ENCODE measurements at places on chromosomes 1 and 21.

- DNase-seq: no peak
These were observed 11.1 kb downstream of the RXFP4 start for GRCh38 chr1:155952505-155952890.

DNA sequence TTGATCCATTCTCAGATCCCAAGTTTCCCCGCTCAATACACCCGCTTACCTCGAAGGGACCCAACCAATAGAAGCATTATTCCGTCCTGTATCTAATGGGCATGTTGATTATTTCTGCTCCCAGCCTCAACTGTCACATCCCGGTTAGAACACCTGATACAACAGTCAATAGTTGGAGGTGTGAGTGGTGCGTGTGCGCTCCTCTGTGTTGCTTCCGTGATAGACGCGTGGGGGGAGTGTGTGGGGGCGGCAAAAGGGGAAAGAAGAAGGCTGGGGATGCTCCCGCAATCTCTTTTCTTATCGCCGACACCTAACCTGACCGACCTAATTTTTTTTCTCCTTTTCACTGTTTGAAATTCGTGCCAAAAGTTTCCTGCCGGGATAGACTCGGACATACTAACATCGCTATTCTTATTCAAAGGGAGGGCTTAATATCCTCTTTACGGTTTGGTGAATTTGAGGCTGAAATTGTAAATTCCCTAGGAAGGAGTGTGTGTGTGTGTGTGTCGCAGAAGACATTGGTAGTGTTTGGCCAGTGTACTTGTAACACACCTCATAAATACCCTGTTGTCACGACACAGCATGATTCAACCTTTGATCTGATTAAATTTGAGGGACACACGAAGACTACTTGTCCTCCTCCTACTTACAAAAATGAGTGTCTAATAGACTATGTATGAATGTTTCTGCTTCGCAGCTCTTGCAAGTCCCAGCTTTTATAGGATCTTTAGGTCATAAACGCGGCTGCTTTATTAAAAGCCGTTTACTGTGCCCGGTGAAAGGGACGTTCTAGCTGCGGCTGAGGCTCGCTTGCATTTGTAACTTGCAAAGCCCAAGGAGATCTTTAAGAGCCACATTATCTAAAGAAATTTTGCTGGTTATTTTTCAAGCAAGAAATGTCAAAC, 1.5 kb upstream of the PROX1 start:
- no peak for DNase-seq

DNA sequence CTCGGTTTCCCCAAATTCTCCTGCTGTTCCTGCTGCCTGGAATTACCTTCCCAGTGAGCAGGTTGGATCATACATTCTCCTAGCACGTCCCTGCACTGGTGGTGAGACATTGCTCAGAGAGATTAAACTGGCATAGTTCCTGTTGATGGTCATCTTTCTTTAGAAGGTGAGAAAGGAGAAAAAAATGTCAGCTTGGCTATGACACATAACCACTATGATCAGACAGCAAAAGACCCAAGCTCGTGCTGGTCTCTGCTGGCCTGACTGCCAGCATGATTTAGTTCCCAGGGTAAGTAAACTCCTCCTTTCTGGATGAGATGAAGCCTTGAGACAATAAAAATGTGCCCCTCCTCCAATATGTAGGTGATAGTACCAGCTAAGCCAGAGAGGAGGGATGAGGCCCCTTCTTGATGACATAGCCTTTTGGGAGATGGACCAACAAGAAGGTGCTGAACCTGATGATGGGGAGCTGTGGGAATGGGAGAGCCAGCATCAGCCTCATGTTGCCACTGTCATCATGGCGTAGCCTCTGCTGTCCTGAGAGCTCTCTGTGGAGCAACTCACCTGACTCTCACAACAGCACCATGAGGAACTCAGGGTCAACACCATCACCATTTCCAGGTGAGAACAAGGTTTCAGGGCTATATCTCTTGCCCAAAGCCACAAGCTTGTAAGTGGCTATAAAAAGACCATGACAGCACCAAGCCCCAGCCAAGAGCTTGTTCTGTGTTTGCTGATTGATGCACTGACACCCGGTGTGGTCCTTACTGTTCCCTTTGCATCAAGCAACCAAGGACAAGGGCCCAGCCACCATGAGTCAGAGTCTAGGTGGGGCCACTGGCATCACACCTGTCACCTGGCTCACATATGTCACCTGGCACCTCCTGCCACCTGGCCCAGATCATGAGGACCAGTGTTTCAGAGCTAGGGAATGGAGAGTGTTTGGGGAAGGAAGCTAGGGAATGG, 200.0 kb downstream of the MATN1 start:
- DNase-seq: no peak

GRCh38 chr1:176752505-176752904, 289.5 kb downstream of the PAPPA2 start:
- DNase-seq: no peak

GRCh38 chr1:163172596-163172995, 30.1 kb downstream of the RGS5 start:
- no peak for DNase-seq

GRCh38 chr1:186079084-186079684, 295.9 kb downstream of the TPR start:
- no peak for DNase-seq

- no peak for DNase-seq
These were observed 4.0 kb downstream of the GLMP start for GRCh38 chr1:156291226-156292061.

- no peak for DNase-seq
These were observed 66.4 kb downstream of the DMRTB1 start for GRCh38 chr1:53525595-53525994.

DNA sequence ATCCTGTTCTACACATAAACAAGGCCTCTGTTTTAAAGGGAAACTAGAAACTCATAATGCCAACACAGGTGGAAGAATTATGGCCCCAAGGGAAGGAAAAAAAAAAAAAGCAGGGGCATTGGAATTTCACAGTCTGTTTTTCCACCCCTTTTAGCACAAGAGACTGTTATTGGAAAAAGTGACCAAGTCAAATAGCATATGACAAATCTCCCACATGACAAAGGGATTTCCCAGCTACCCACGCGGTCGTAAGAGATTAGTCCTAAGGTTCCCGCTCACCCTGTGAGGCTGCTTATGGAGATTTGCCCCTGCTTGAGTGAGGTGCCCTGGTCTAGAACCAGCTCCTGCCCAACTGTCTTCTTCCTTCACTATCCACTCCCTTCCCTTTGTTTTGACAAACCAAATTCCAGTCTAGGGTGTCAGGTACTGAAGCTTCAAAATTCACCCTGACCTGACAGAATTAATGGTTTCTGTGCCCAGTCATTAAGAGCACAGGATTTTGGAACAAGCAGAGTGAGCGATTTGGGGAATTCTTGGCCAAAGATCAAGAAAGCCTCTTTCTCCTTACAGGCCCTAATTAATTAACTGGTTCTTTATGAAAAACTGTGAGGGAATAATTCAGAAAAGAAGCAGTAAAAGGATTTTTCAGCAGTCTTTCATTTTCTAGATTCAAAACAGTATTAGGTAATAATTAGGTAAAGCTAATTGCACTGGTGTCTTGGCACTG, 107.3 kb downstream of the NMNAT2 start:
- no peak for DNase-seq

DNA sequence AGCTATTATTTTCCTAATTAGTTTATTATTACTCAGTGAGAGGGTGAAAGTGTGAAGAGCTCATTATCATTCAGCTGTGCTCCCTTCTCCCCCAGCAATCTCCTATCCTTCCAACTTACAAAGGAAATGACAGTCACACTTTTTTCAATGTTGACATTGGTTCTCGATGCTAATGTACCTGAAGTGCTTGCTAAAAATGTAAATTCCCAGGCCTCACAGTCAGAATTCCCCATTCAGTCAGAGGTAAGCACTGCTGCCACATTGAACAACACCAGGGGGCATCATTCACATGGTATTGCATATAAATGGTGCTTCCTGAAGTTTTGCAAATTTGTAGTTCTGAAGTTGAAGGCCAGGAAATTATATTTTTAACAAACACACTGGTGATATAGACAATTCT, 132.7 kb upstream of the FOXD3 start:
- no peak for DNase-seq

- DNase-seq: no peak
These were observed 32.3 kb downstream of the TMEM63A start for GRCh38 chr1:225849925-225850324.

DNA sequence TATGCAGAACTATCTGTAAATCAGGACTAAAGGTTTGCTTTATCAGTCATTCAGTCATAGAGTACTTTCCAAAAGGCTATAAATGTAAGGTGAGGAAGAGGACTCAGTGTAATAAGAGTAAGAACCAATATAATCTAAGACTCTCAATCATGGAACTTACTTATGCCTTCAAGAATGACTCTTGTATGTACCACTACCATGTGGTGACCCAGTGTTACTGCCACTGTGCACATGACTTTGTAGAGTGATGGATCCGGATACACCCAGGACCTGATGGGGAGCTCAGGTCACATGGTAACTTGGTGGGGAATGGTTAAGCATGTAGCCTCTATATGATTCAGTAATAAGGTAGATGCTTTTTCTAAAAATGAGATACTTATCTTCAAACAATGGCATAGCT, 2099.8 kb downstream of the MRPL39 start:
- DNase-seq: no peak

- no peak for DNase-seq
These were observed 7.9 kb upstream of the FUBP1 start for GRCh38 chr1:77986810-77987209.

DNA sequence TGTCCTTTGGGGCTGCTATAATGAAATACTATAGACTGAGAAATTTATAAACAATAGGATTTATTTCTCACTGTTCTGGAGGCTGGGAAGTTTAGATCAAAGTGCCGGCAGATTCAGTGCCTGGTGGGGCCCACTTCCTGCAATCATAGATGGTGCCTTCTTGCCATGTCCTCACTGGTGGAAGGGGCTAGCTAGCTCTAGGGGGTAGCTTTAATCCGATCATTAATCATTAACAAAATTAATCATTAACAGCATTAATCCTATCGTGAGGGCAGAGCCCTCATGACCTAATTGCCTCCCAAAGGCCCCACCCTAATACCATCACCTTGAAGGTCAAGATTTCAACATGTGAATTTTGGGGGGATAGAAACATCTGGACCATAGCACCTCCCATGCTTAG, 124.3 kb downstream of the TRABD2B start:
- DNase-seq: no peak

GRCh38 chr1:75796376-75797272, at the start of gene MSH4:
MSH4 (plus strand) TSS chr1:75796882; CDS start chr1:75796986, 104 bp downstream.
- no peak for DNase-seq

GRCh38 chr1:157969697-157970485, 23.6 kb upstream of the KIRREL1 start:
- DNase-seq: no peak

DNA sequence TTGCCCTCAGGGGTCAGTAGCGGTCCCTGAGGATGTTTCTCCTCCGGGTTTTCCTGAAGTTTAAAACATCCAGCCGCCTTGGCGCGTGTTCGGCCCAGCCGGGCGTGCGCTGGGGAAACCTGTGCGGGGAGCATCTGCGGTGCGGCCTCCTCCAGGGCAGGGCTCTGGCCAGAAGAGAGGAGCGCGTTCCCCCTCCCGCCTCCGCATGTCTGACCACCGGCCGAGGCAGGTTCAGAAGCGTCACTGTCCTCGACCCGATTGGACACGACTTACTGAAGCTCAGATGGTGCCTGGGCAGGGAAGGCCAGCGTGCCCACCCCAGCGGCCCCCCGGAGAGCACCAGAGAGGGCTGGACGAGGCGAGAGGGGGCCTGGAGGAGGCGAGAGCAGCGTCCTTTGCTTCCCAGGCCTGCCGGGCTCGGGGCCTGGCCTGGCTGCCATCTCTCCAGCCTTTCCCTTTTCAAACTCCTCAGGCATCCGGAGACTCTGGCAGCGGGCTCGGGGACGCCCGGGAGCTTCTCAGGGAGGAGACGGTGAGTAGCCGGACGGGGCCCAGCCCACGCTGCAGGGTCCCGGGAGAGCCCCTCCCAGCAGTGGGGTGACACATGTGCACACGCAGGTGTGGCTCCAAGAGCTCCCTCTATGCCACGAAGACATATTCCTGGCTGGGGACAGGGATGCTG, 67.1 kb downstream of the SLC19A1 start:
- no peak for DNase-seq

DNA sequence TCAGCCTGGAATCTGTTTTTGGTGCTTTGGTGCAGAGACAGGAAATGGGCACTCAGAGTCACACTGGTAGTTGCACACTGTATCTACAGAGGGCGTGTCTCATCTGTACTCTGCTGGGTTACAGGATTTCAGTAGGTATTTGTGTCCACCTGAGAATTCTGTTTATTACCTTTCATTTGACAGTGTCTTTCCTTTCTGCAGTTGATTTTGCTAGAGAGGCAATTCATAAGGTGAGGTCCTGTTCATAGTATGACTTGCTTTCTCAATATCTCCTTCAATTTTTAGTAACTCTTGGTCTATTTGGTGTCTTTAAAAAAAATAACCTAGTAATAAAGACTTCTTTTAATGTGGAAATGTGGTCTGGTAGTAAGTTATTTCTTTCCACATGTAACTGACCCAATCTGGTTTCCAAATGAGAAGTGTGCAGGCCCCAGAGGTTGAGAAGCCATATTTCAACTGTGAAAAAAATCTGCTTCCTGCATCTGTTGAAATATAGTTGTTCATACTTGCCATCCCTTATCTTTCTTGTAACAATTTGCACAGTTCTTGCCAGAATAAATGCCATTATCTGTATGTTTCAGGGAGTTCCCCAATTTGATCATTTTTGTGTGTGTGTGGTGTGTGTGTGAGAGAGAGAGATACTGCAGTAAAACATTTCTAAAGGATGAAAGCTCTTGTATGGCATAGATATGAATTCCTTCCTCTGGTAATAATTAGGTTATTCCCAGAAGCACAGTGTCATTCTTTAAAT, 78.4 kb upstream of the DNAJC6 start:
- DNase-seq: no peak

DNA sequence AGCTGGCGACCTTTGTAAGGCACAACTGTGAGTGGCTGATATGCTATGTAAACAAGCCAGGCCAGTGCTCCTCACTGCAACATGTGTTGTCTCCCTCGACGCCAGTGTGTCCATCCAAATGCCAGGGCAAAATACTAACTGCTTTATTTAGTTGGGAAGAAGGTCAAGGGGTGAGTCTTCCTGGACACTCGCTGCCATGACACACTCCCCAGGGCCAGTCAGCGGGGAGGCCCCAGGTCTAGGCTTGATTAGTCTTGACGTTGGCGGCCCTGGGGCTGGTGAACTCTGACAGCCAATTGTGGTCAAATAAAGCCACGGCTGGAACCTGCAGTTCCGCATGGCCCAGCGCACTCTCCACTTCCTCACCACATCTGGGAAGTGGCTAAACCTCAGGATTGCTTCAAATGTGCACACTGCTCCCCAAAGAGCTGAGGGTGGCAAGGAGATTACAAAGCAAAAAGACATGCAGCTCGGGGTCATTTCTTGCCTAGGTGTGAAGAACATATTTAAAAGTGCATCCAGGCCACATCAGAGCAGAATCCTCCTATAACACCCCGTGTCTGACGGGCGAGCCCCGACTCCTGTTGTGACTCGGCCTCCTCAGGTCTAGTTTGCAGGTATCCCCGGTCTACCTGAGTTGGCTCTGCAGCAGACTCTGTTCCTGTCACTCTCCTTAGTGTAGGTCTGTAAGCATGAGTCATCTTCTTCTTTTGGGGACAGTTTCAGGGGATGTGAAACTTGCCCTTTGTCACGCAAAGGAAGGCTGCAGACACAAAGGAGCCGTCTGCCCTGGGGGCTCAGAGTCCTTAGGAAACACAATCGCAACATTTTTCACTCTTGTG, 183.5 kb downstream of the RUNX1 start:
- DNase-seq: peak; percentile 34

GRCh38 chr1:73500154-73500553, 697.8 kb downstream of the LRRIQ3 start:
- DNase-seq: no peak

- no peak for DNase-seq
These were observed 482 bp downstream of the TM2D1 start for GRCh38 chr1:61724506-61724812.

All from activated CD4-positive, alpha-beta T cell treated with anti-CD3 and anti-CD28 coated beads for 4 hours (primary cell).